Dorsolateral prefrontal cortex (tissue), 122 donors: ENCODE measurements at places on chromosomes 16 and 17.
A peak's percentile ranks its signal among the peaks of the same experiment; 100 is the strongest.

GRCh38 chr17:81551458-81552243 lies 502 bp downstream of the FAAP100 start:
- DNase-seq, result no peak

DNA sequence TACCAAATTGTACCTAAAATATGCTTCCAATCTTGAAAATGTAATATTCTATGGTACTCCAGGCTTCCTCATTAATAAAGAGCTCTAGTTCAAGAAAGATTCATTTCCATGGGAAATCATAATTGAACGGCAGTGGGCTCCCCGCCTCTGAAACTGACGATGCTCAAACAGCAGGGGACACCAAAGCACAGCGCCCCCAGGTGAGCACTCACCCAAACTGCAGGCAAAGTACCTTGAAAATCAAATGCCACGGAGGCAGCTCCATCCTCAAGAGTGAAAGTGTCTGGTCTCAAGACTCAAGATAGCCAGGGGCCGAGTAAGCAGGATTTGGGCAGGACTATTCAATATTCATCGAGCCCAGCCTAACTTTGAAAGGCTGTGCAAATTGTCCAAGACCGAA lies 217.4 kb upstream of the TNRC6C start:
- DNase-seq, result no peak

DNA sequence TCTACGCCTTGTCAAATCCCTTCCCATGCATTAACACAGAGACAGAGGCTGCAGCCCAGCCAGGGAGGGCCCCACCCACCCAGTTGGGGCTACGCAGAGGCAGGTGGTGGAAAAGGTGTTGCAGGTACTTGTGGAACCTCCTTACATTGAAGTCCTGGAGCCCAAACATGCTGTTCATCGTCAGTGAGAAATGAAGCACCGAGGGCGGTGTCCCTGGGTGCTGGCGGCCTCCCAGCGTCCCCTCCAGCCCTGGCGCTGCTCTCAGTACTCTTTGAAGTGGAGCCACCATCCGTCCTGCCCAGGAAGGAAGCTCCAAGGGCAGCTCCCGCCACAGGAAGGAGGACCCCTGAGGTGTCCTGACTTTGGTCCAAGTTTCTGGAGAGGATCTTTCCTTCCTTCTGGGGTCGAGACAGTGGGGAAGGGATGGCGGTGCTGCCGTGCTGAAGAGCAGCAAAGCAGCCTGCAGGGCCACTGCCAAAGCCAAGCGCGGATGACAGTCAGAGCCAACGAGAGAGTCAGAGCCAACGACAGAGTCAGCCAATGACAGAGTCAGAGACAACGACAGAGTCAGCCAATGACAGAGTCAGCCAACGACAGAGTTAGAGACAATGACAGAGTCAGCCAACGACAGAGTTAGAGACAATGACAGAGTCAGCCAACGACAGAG lies 23.4 kb downstream of the LMF1 start:
- DNase-seq, result no peak

DNA sequence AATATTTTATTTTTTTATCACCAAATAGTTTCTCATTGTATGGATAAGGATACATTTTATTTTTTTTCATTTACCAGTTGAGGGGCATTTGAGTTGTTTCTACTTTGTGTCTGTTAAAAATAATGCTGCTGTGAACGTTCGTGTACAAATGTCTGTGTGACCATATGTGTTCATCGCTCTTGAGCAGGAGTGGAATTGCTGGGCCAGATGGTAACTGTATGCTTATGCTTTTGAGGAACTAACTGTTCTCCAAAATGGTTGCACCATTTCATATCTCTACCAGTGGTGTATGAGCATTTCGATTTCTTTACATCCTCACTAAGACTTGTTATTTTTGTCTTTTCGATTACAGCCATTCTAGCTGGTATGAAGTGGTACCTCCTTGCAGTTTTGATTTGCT lies 212.5 kb upstream of the N4BP1 start:
- DNase-seq, result no peak

- no peak for DNase-seq
Measured at GRCh38 chr16:1367486-1368174, 15.9 kb downstream of the GNPTG start.

- DNase-seq, result no peak
Measured at GRCh38 chr17:75109046-75109406, 743 bp upstream of the ARMC7 start.

- no peak for DNase-seq
Measured at GRCh38 chr17:5127910-5128309, 12.1 kb downstream of the USP6 start.

- no peak for DNase-seq
Measured at GRCh38 chr17:30555942-30556341, 78.7 kb downstream of the GOSR1 start.

DNA sequence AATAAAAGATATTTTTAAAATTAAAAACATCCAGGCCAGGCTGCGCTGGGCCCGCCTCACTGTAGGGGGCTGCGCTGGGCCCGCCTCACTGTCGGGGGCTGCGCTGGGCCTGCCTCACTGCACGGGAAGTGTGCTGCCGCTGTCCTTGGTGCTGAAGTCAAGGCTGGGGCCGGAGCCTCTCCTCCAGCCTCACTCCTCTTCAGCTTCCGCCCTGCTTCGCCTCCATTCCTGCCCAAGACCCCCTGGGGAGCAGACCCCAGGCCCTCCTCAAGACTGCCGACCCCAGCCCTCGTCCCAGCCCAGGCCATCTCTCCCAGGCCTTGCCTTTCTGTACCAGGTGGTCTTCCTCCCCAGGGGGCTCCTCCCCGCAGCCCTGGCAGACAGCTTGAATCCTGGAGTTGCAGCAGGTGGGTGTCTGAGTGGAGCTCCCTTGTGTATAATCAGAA lies 26.2 kb downstream of the ENDOV start:
- DNase-seq, result no peak

DNA sequence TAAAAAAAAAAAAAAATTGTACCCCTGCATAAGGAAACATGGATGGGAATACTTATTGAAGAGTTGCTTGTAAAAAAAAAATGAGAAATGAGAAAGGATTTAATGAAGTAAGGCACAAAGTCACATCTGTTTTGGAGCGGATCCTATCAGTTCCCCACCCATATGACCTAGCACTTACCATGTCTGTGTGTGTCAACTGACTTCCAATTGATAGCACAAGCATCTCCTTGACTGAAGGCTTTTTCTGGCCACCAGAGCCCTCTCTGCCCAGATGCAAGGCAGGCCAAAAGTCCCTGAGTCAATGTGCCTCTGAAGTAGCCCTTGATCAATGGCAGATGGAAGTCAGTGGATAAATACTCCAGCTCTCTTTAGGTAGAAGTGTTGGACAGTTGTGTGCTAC lies 13.4 kb upstream of the NLK start:
- no peak for DNase-seq

GRCh38 chr16:24046442-24046841 lies 209.7 kb upstream of the CACNG3 start:
- no peak for DNase-seq

DNA sequence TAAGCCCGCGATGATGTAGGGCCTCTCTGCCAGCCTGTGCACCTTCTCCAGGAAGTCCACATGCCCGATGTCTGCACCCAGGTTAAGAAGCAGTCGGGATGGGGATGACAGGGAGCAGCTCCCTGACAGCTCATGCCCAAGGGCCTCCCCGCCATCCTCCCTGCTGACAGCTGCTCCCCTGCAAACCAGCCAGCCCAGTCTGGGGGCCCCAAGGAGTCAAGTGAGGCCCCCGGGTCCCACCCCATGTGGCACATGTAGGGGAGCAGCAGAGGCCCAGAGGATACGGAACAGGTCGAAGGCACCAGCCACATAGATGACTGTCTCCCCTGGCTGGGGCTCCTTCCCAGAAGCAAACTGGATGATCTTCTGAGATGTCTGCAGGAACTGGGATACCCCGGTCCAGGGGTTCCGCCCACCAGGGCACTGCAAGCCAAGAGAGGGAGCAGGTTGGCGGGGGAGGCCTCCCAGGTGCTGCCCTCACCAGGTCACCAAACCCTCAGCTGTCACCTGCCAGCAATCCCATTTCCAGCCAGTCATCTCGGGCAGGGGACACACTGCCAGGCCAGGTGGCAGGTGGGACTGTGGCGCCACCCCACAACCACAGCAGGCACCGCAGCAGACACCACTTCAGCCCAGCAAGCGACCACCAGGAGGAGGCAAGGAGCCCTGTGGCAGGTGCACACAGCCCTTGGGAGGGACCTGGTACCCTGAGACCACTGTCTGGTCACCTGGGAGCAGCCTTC lies 4.6 kb downstream of the PCYT2 start:
- DNase-seq, result no peak

DNA sequence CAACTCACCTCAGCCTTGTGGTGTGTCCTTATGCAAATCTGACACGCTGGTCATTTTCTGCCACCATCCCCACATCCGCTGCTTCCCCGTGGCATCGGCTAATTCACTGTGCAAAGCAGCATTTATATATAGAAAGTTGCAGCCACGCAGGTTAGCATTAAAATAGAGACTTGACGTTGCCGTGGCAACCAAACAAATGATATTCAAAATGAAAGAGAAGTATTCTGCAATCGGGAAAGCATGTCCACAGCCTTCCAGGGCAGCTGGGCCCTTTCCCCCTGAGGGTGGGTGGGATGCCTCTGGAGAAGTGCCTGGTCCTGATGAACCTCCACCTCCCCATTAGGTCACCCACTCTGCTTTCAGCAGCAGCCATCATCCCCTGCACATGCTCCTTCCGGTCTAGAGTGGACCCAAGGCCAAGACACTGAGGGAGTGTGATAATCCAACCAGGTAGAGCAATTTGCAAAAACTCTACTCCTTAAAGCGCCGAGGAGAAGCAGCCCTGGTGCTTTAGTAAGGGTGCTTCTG lies 138.7 kb downstream of the GAS7 start:
- no peak for DNase-seq

GRCh38 chr16:17408296-17408695 lies 62.5 kb downstream of the XYLT1 start:
- DNase-seq, result no peak

DNA sequence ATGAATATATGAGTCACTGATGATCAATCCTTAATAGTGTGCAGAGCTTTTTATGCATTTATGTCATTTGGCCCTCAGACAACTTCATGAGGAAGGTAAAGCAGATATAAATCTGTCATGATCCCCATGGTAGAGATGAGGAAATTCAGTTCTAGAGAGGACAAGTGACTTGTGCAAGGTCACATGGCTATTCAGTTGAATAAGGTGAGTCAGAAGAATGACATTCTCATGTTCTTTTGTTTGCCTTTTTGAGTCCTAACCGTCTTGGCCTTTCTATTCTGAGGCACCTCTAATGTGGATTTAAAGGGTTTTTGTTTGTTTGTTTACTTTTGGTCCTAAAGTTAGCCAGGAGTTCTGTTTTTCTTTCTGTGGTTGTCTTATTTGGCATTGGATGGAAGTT lies 116.2 kb upstream of the ELAC2 start:
- no peak for DNase-seq

- DNase-seq, result peak; percentile 58
Measured at GRCh38 chr17:15261258-15261801, 3.8 kb downstream of the PMP22 start.

DNA sequence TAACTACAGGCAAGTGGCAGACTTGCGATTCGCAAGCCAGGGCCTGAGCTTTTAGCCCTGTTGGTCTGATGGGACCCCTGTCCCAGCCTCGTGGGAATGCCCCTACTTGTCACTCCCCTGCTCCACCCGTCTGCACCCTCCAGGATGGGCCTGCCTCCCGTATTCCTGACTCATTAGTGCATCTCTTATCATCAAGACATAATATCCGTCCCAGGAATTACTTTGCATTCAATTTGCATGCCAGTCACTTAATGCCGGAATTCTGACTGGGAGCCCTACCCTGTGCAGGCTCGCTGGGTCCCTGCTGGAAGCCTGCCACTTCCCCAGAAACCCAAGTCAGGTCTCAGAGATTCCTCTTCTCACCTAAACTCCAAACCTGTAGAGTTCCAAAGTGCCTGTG lies 3.3 kb downstream of the PRSS53 start:
- DNase-seq, result no peak

DNA sequence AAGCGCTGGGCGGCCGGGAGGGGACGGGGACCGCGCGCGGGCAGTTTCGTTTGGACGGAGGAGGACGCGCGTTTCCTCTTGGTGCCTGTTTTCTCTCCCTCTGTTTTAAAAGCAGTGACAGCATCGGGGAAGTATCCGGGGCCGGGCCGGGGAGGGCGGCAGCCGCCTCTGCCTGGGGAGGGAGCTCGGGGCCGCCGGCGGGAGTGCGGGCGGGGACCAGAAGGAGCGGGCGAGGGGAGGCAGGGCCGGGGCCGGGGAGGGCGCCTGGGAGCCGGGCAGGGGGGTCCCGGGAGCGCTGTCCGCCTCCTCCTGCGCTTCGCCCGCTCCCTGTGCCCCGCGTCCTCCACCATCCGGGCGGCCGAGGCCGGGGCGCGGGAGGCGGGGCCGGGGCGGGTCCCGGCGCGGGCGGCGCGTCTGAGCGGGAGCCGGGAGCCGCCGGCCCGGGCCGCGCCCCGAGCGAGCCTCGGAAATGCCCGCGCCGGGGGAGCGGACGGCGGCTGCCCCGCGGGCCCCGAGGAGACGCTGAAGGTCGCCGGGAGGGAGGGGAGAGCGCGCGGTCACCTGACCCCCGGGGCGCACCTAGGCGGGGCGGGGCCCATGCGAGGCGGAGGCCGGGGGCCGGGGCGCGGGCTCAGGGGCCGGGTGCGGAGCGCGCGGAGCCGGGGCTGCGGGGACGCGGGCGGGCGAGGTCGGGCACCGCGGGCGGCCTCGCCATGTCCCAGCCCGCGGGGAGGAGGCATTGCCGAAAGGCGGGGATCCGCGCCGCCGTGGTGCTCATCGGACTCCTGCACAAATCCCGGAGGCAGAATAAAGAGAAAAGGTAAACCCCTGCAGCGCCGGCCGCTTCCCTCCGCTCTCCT lies 57.3 kb downstream of the RAP1GAP2 start:
- DNase-seq, result no peak

DNA sequence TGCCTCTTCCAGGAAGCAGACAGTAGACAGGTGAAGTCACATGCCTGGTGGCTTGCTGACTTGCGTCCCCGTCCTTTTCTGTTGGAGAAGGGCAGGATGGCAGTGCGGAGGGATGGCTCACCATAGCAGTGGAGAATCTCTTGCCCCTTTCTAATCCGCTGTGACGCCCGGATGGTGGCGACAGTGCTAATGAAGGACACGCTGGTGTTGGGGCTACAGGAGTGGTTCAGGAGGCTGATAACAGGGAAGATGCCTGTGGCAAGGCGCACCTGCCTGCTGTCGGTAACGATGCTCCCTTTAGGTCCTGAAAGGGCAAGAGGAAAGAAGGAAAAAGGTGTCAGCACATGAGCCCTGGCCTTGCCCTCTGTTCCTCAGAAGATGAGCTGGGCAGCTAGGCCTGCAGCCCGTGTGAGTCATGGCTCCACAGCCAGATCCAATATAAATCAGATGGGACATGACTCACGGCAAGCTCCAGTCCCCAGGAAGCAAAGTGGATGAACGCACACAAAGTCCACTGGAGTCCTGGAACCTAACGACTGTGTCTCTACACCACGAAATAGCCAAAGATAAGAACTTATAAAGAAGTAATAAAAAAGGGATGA lies 25.5 kb downstream of the SERPINF1 start:
- DNase-seq, result peak; percentile 58

DNA sequence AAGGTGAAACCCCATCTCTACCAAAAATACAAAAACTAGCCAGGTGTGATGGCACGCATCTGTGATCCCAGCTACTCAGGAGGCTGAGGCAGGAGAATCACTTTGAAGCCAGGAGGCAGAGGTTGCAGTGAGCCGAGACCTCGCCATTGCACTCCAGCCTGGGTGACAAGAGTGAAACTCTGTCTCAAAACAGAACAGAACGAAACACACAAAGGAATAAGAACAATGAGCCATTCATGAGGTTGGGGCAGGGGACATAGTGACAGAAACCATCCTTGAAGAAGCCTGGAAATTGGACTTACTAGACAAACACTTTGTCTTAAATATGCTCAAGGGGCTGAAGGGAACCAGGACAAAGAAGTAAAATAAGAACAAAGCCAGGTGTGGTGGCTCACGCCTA lies 39.4 kb downstream of the WDR45B start:
- DNase-seq, result no peak

GRCh38 chr16:83579436-83579835 lies 228.3 kb upstream of the HSBP1 start:
- DNase-seq, result no peak
